CD4-positive, alpha-beta T cell treated with Interleukin-1 beta for 1 hour (primary cell): ENCODE measurements at places on chromosomes 3 and 15.

DNA sequence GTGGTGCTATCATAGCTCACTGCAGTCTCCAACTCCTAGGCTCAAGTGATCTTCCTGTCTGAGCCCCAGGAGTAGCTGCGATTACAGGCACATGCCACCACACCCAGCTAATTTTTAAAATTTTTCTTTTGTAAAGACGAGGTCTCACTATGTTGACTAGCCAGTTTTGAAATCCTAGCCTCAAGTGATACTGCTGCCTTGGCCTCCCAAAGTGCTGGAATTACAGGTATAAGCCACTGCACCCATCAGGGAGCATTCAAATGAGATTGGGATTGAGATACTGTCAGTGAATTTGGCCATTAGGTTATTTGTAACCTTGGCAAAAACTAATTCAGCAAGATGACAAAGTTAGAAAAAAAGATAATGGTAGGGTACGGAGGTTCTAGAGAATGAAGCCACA is 21.7 kb downstream of the EDC3 start:
- DNase-seq, result no peak

DNA sequence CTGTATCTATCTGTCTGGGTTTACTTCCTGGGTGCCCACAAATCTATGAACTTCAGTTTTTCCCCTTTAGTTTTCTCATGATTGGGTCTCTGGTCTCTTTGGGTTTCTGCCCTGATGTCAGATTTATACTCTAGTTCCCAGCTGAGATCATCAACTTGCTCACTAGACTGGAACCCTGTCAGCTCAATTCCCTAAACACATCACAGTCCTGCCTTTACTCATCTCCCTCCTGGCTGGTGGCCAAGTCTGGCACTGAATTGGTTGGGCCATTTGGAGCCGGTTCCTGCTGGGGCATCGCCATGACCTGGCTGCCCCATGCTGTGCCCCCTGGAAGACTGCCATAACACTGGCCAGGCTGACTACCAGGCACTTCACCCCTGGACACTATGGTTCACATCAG is 345.3 kb downstream of the CHST2 start:
- no peak for DNase-seq

DNA sequence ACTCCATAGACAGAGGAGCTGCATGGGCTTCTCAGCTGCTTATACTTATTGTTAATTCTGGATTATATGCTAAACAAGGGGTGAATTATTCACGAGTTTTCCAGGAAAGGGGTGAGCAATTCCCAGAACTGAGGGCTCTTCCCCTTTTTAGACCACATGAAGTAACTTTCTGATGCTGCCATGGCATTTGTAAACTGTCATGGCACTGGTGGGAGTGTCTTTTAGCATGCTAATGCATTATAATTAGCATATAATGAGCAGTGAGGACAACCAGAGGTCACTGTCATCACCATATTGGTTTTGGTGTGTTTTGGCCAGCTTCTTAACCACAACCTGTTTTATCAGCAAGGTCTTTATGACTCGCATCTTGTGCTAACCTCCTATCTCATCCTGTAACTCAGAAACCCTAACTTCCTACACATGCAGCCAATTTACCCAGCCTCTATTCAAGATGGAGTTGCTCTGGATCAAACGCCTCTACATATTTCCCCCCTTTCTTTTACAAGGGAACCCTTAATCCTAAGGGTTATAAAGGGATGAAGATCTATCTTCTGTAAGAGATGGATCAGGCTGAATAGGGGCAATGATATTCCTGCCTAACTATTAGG is 12.1 kb upstream of the DMXL2 start:
- DNase-seq, result peak; percentile 18

- DNase-seq, result no peak
These were observed 7.5 kb downstream of the ABTB1 start for GRCh38 chr3:127680146-127680661.

DNA sequence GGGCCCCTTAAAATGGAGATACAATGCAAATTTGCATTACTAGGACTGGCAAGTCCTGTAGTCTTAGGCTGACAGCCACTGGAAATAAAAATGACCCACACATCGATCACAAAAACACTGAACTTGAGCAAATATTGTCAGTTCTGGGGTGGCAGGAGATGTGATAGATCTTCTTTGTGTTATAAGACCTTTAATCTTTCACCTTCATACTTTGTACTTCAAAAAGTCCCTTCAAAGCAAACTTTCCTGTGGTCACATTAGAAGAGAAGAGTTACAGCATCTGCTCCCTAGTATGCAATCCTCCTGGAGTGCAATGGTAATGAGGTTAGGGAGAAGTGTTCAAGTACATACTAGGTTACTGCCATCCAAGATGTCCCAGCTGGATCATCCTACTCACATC is 149.4 kb upstream of the KCNMB2 start:
- no peak for DNase-seq

DNA sequence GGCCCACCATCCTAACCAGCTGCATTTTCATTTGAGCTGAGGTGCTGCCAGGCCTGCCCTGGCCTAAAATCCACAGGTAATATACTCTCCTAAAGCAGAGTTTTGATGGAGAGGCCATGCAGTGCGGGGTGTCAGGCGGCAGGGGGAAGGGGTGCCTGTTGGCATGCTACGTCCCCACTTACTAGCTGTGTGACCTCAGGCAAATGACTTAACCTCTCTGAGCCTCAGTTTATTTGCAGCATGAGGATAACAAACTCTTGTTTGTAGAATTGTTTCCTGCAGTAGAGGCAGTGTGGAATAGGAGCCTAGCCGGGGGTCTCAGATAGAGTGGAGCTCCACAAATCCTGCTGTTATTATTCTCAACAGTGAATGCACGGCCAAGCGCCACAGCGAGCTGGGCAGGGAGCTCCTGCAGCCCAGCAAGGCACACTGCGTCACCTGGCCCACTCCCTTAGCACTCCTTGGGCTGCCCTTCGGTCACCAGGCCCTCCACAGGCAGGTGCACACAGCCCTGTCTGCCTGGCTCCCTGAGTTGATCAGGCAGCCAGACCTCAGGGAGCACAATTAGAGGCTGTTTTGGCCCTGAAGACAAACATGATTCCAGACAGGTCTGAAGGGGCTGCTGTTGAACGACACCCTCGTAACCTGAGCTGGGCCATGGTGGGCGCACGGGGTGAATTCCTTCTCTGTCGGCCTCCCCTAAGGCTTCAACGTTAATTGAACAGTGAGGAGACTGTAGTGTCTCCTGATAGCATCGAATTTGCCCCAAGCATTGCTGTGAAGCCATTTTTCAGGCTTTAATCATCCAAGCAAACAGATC is 248.8 kb upstream of the LYSMD4 start:
- DNase-seq, result no peak

GRCh38 chr3:32540899-32541298 is 29.8 kb downstream of the DYNC1LI1 start:
- no peak for DNase-seq

DNA sequence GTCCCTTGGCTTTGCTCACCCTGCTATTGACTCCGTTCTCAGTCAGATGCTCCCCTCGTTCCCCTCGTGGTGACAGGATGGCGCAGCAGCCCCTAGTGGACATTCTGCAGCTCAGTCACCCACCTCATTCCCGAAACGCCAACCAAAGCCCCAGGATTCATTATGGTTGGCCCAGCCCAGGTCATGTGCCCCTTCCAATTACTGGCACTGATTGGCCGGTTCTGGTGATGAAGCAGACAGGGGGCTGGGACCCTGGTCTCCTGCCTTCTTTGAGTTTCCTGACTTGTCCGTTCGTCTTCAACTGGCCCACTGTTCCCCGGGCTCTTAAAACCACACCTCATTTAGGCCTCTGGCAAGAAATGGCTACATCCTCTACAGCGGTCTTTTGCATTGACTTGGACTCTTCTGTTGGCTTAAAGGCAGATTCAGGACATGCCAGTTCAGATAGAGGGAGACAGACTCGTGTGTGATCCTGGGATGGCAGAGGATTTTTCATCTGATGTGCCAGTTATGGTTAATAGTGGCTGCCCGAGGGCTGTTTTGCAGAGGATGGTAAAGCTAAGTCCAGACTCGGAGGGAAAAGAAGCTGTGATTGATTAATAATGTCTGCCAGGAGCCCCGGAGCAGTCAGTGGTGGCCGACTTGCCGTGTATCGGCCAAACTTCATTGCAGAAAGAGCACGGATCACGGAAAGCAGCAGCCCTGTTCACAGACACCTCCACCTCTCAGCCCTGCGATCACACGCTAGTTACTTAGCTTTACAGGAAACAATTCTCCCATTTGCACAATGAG is 37.8 kb downstream of the LSM3 start:
- peak; percentile 33 for DNase-seq
